ENCODE measurements at places on chromosomes 5 and 9.

GRCh38 chr5:44574678-44575077 is 185.5 kb upstream of the FGF10 start:
- no peak for DNase-seq

- no peak for DNase-seq
Measured at GRCh38 chr5:179362355-179362754, 17.1 kb upstream of the ADAMTS2 start.

- DNase-seq: no peak
Measured at GRCh38 chr5:58868931-58869330, 286.1 kb downstream of the RAB3C start.

- no peak for DNase-seq
Measured at GRCh38 chr5:11496137-11496719, 408.0 kb downstream of the CTNND2 start.

DNA sequence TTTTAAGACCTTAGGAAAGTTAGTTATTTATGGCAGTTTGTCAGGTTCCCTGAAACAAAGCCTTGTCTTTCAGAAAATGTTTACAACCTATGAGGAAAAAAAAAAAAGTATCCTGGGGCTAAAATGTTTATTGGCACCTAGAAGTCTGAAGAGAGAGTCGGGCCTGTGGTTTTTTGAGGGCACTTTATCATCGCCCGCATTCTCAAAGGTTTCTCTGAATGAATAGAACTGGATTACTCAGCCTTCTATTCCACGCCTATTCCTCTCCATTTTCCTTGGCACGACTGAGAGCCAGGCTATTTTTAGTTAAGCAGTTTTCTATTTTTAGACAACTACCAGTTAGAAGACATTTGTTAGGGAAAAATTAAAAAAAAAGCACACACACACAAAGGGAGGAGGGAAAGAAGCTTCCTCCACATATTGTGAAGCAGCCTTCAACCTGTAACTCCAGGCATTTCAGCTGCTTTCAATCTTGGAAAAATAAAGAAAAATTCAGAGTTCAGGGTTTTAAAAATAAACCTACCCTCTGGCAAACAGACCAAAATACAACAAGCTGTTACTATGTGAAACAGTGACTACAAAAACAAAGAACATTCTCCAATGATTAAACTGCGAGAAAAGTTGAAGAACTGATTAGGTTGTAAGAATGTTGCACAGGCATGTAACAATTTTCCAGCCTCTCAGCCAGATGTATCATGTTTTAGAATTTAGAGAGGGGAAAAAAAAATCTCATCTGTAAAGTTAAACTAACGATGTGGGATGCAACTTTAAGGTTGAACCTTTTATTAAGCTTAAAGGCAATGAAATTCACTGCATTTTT is 97.0 kb downstream of the MEF2C start:
- DNase-seq: no peak

- DNase-seq: peak; percentile 24
Measured at GRCh38 chr5:147675168-147675567, 107.4 kb downstream of the JAKMIP2 start.

GRCh38 chr9:136627703-136628102 is 35.0 kb upstream of the EGFL7 start:
- no peak for DNase-seq

DNA sequence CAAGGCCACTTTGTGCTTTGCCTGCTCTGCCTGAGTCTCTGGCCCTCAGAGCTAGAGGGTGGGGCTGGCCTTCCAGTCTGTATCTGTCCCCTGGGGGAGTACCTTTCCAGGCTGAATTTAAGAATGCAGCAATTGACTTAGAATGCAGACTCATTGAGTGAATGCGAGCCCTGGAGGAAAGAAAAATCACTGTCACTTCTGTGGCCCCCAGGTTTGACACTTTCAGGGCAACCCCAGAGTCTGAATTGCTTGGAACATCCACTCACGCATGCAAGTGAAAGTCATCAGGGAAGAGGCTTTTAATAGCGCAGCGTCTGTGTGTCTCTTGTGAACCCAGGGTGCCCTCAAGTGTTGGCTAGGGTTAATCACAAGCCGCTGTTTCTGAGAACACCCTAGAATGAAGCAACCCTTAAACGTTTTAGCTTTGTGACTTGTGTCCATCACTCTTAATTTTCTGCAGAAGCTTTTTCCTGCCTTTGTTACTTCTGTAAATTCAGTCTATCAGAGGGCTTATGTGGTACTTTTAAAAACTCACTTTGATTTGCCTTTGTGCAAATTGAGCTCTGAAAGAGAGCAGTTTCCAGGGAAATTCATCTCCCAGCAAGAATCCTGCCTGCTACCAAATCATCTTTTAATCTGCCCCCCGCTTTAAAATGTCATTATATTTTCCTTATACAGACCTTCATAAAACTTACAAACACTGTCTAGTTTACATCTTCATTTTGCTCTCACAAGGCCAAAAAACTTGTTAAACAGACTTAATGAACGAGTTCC is 146.8 kb upstream of the IQGAP2 start:
- peak; percentile 71 for DNase-seq

GRCh38 chr9:27977931-27978330 is 404.6 kb upstream of the C9orf72 start:
- DNase-seq: peak; percentile 35

GRCh38 chr9:135372036-135372435 is 107.5 kb upstream of the PPP1R26 start:
- no peak for DNase-seq

GRCh38 chr5:52809884-52810283 is 22.2 kb downstream of the ITGA1 start:
- no peak for DNase-seq

DNA sequence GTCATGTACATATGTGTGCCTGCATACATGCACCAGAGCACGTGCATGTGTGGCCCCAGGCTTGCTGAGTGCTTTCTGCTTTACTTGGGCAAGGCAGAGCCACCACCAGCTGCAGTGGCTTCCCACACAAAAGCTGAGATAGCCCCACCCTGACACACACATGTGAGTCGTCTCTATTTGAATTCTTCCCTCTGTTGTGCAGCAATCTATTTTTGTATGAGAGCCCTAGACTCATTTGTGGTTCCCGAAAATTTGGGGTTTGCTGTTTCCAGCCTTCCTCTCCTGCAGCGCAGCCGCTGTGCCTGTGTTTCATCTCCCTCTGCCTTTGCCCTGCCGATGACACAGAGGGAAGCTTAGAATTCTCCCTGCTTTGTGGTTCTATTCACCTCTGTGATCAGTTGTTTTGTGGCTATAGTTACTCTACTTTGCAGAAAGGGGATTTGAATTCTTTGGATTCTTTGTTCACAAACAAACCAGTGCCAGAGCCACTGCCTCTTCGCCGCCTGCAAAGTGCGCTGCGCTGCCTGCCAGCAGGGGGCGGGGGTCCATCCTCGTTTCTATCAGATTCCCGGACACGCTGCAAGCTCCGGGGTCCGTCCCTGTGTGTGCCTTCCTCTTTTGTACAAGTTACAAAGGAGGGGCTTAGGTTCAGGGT is 95.8 kb upstream of the DAP start:
- DNase-seq: peak; percentile 86

- no peak for DNase-seq
Measured at GRCh38 chr9:121718501-121718900, 67.1 kb downstream of the DAB2IP start.

- no peak for DNase-seq
Measured at GRCh38 chr9:15785584-15785983, 232.7 kb downstream of the CCDC171 start.

- no peak for DNase-seq
Measured at GRCh38 chr5:159990506-159990905, 18.4 kb upstream of the TTC1 start.

GRCh38 chr5:36344899-36345298 is 43.2 kb upstream of the RANBP3L start:
- DNase-seq: no peak
